ENCODE measurements at places on chromosomes 12 and 14. TPM values are rescaled to one million over a fixed set of nuclear protein-coding genes. Genes with fewer than 3 reads are reported as not detected.

GPHN gene
- 26.5 TPM for total RNA-seq

CORO1C gene
- 57.2 TPM for total RNA-seq

CACNA2D4 gene
- total RNA-seq: 15.8 TPM

PTGER2 gene
- total RNA-seq: 4.0 TPM

ETFBKMT gene
- total RNA-seq: 9.8 TPM

AICDA gene
- not detected for total RNA-seq

VRTN gene
- total RNA-seq: 0.47 TPM

NPAS3 gene
- 3.7 TPM for total RNA-seq

BMAL2 gene
- 3.7 TPM for total RNA-seq

LYZ gene
- 9.7 TPM for total RNA-seq

LRP6 gene
- total RNA-seq: 39.3 TPM

CLEC7A gene
- 4.4 TPM for total RNA-seq

CLEC4E gene
- total RNA-seq: 3.2 TPM

CD163L1 gene
- total RNA-seq: 24.6 TPM

EEA1 gene
- 14.9 TPM for total RNA-seq

INSM2 gene
- total RNA-seq: 2.3 TPM

C12orf60 gene
- total RNA-seq: 11.7 TPM

AKAP5 gene
- total RNA-seq: 0.63 TPM

FSCB gene
- total RNA-seq: 69.1 TPM

POP5 gene
- total RNA-seq: 36.7 TPM

MYO1A gene
- total RNA-seq: 7.6 TPM
